ENCODE measurements at places on chromosomes 12 and 14. TPM values are rescaled to one million over a fixed set of nuclear protein-coding genes. Genes with fewer than 3 reads are reported as not detected.

DNA sequence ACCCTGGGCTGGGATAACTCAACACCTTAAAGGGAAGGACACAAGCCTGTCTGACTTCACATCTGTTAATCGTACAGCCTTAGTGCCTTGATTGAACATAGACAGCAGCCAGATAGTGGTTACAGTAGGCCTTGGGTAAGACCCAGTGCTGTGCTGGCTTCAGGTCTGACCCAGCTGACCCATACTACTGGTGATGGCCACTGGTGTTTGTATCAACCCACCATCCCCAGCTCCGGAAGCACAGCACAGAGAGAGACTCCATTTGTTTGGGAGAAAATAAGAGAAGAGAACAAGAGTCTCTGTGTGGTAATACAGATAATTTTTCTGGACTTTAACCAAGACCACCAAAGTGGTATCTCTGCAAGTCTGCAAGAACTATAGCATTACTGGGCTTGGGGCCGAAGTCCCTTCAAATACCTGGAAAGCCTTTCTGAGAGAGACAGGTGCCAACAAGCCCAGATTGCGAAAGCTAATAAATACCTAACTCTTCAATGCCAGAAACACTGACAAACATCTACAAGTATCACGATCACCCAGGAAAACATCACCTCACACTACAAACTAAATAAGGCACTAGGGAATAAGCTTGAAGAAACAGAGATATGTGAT, 330.1 kb upstream of the GARIN2 start:
- DNase-seq: no peak

DNA sequence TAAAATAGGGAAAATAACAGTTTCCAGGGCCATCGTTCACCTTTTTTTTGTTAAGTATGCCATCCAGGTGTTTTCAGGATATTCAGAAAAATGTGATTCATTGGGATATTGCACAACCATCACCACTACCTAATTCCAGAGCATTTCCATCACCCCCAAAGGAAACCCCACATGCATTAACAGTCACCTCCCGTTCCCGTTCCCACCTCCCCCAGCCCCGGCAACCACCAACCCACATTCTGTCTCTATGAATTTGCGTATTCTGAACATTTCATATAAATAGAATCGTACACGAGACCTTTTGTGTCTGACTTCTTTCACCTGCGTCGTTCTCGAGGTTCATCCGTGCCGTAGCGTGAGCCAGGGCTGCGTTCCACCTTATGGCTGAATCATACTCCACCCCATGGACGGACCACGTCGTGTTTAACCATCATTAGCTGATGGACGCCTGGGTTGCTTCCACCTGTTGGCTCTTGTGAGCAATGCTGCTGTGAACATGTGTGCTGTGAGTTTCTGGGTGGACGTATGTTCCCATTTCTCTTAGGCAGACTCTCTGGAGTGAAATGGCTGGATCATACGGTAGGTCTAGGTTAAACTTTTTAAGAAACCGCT, 51.0 kb upstream of the NCOR2 start:
- DNase-seq: no peak

DNA sequence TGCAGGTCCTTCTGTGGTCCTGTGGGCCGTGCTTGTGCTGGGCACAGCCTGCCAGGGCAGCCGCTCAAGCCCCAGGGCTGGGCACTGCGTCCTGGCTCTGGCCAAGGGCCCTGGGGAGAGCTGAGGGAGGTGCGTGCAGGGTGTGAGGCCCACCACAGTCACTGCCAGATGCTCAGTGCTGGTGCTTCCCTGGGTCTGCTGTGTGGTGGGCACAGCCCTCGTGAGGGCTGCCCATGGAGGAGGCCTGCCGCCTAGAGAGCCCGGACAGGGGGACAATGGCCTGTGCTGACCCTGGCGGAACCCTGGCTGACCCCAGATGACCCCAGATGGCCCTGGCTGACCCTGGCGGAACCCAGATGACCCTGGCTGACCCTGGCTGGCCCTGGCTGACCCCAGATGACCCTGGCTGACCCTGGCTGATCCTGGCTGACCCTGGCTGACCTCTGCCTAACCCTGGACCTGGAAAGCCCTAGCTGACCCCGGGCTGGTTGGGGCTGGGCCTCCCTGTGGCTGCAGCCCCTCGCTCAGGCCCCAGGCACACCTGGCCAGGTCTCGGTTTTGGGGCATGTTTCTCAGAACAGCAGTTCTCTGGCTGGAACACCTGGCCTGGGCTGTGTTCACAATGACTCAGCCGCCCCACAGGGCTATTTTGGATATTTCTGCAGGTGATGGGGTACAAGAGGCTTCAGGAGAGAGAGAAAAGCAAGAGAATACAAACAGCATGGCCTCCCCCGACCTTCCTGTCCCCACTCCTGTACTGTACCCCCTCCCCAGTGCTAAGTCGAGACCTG, 55.4 kb downstream of the TMEM121 start:
- DNase-seq: no peak

DNA sequence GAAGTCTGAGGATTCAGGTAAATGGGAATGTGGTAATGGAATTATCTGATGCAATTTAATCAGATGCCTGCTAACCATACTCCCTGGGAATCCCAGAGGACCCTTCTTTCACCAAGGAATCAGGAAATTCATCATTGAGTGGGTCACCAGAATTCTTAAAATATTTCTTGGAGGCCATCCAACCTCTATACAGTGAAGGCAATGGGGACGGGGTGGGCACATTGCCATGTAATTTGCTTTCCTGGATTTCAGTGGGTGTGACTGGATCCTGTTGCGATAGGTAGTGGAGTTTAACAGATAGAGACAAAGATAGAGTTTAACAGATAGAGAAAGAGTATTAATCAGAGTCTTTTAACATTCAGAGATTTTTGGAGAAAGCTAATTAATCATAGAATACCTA, 394.4 kb downstream of the DAD1 start:
- no peak for DNase-seq

DNA sequence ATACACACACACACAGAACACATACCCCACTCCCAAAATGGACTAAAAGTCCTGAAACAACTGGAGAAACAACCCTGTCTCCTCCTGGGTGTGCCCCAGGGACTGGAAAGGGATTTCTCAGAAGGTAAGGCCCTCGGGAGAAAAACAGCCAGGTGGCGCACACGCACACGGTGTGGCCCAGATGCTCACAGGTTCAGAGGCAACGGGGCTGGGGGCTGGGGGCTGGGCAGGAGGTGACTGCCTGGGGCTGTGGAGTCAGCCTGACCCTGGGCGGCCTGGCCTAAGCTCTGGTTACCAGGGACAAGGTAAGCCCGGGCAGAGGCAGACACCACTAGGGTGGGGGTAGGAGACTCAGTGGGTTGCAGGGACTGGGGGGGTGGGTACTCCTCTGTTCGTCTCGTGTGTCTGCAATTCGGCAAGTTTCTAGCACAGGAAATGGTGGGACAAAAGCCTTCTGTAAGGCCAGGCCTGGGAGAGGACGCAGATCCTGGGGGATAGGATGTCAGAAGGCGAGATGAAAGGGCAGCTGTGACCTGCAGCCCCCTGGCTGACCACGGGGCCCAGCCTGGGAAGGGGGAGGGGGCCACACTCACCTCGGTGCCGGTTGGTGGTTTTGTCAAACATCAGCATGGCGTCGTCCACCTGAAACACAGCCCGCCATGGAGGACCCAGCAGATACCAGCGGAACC, 10.4 kb downstream of the MSI1 start:
- DNase-seq: no peak

- DNase-seq: no peak
Measured at GRCh38 chr14:75175677-75176141, 703 bp downstream of the TMED10 start.

DNA sequence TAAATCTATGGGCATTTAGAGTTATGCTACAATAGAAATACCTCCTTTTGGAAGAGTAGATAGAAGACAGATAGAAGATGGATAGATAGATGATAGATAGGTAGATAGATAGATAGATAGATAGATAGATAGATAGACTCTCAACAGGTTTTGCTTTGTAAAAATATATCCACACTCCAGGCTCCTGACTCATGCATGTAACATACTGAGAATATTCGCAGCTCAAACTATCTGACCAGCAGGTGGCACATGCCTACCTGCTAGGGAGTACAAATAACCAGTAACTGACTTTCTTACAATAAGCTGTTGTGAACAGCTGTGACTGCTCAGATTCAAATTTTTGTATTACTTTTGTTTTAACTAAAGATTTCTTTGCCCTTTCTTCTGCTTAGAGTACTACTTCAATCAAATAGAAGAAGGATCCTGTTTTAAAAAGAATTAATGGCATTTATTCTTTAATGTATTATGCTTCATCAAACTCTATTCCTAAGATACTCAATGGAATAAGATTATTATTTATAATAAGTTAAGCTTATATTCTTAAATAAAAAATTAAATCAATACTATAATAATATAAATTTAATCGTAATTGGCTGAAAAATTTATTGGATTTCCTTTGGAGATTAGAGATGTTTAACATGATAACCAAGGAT, 15.8 kb upstream of the CPNE8 start:
- no peak for DNase-seq

GRCh38 chr14:75849300-75849895, 132.4 kb downstream of the TGFB3 start:
- DNase-seq: no peak

The ARHGEF25 gene
- 7.4 TPM for total RNA-seq

The CDKN3 gene
- total RNA-seq: 3.6 TPM

The DCAF5 gene
- total RNA-seq: 38.8 TPM

The SLC38A4 gene
- total RNA-seq: 2.0 TPM
